Spinal cord (tissue), 10 donors: ENCODE measurements at places on chromosomes 4 and X. TPM values are rescaled to one million over a fixed set of nuclear protein-coding genes. Genes with fewer than 3 reads are reported as not detected.

Gene PARM1
- 15.3 TPM for total RNA-seq

Gene GYPE
- 3.0 TPM for total RNA-seq

Gene BRS3
- 0.11 TPM for total RNA-seq

Gene PLP1
- total RNA-seq: 2,816 TPM

Gene SPATA4
- total RNA-seq: 1.1 TPM

Gene CXCL1
- 1.9 TPM for total RNA-seq

Gene CT45A3
- 0.33 TPM for total RNA-seq

Gene BEX3
- 518 TPM for total RNA-seq

Gene FAAH2
- 1.5 TPM for total RNA-seq

Gene VCX3A
- 0.33 TPM for total RNA-seq

Gene SSX4
- total RNA-seq: not detected

Gene FAM90A26
- not detected for total RNA-seq

Gene GAB3
- total RNA-seq: 5.3 TPM

Gene FGA
- not detected for total RNA-seq

Gene TCEAL6
- 5.1 TPM for total RNA-seq

Gene STAP1
- 0.30 TPM for total RNA-seq

Gene GIMD1
- not detected for total RNA-seq

Gene UGT2A3
- total RNA-seq: not detected

Gene GAGE12J
- not detected for total RNA-seq

Gene EGF
- total RNA-seq: 1.8 TPM

Gene SLC26A1
- total RNA-seq: 0.79 TPM

Gene C1GALT1C1
- 32.7 TPM for total RNA-seq

Gene NIPAL1
- 1.9 TPM for total RNA-seq

Gene UGT2B15
- total RNA-seq: not detected

Gene SMPX
- total RNA-seq: 0.89 TPM

Gene MGARP
- total RNA-seq: 1.1 TPM

Gene REPS2
- total RNA-seq: 35.1 TPM

Gene NXF3
- not detected for total RNA-seq

Gene SERPINA7
- total RNA-seq: 0.06 TPM

Gene CDKL2
- 25.1 TPM for total RNA-seq

Gene PWWP3B
- total RNA-seq: 3.7 TPM

Gene HSD17B11
- total RNA-seq: 59.5 TPM

Gene MID2
- total RNA-seq: 15.5 TPM

Gene C4orf50
- 6.4 TPM for total RNA-seq

Gene SH3TC1
- 8.1 TPM for total RNA-seq

Gene KDM5C
- 82.0 TPM for total RNA-seq

Gene TGIF2LX
- total RNA-seq: not detected

Gene NEUROG2
- 1.0 TPM for total RNA-seq

Gene CYTL1
- total RNA-seq: 4.6 TPM

Gene LARP7
- total RNA-seq: 65.1 TPM

Gene CXorf65
- total RNA-seq: not detected

Gene HTRA3
- total RNA-seq: 23.4 TPM

Gene OCIAD2
- 16.4 TPM for total RNA-seq

Gene ARR3
- total RNA-seq: not detected

Gene MAGED4
- total RNA-seq: 39.7 TPM

Gene SPANXN4
- not detected for total RNA-seq

Gene CSAG2
- total RNA-seq: not detected

Gene DEFB131A
- total RNA-seq: not detected

Gene CT45A10
- total RNA-seq: not detected

Gene AMBN
- not detected for total RNA-seq

Gene JCHAIN
- 1.7 TPM for total RNA-seq

Gene NPFFR2
- total RNA-seq: 1.3 TPM

Gene MGAT4D
- total RNA-seq: 0.10 TPM

Gene FREM3
- 3.0 TPM for total RNA-seq

Gene EMCN
- total RNA-seq: 56.6 TPM

Gene DCAF12L2
- 7.0 TPM for total RNA-seq

Gene GYPA
- total RNA-seq: 27.3 TPM

Gene CT45A8
- not detected for total RNA-seq

Gene ARHGAP4
- 20.4 TPM for total RNA-seq
